LHCN-M2 (cell line): ENCODE measurements at places on chromosomes 5 and 9. TPM values are rescaled to one million over a fixed set of nuclear protein-coding genes. Genes with fewer than 3 reads are reported as not detected.

The RECK gene
- total RNA-seq, result 10.6 and 12.2 TPM in 2 replicates

DNA sequence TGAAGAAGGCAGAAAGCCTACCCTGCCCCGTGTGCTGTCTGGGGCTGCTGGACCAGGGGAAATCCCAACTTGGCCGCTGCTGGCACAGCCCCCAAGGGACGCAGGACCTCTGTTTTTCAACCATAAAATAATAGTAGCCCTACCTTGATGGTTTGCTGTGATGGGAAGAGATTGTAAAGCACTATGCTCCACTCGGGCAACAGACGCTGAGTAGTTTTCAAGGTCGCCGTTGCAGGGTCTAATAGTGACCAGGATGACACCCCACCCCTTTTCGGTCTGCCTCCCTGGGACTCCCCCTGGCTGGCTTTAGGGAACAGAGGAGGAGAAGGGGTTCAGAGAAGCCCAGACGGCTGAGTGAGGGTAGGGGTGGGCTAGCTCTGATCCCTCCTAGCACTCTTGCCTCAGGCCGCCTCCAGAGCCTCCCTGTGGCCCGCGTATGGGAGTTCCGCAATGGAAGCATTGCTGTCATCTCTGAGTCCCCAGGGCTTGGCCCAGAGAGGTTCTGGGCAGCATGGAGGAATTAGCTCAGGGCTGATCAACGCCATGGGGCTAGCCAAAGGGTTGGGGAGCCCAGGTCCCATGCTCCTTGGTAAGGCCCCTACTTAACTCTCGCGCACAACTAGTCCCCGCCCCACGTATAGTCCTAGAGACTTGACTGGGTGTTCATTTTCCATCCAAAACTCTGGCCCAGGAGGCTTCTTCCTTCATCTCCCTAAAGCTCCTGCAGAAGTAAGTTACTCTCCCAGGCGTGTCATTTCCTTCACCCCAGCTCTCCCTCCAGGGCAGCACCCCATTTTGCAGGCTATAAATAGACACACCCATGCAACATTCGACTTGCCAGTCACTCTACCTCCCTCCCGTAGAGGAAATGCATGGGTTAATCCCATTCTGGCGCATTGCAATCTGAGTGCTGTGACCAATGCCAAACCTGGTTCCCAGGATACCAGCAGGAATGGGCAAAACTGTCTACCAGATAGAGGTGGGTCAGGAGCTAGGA is 1.1 kb upstream of the IRF1 start:
- DNase-seq, result no peak

DNA sequence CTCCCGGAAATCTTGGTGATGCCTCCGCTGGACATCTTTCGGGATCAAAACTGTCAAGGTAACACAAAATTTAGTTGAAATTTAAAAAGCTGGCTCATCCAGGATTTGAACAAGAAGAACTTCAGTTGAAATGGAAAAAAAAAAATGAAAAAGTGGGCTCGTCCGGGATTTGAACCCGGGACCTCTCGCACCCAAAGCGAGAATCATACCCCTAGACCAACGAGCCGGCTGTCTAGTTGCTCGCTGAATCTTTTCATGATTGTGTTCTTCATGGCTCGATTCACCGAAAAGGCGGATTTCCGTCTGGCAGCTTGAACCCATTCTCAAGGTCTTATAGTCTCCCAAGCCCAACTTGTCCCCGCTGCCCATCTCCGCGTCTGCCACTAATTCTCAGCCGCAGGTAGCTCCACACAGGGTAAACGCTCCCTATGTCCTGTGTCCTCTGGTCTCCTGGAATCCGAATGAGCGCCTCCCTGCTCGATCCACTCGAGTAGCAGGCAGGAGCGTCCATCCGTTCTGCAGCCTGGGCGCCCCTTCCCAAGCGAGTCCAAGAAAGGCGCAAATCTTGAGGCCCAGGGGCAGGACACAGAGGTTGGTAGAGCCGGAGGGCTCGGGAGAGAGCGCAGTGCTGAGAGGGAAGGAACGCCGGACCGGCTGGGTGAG is 16.2 kb downstream of the TRIM7 start:
- DNase-seq, result peak; percentile 77

- no peak for DNase-seq
Observed at GRCh38 chr5:81405126-81405891, 11.4 kb upstream of the ACOT12 start.

DNA sequence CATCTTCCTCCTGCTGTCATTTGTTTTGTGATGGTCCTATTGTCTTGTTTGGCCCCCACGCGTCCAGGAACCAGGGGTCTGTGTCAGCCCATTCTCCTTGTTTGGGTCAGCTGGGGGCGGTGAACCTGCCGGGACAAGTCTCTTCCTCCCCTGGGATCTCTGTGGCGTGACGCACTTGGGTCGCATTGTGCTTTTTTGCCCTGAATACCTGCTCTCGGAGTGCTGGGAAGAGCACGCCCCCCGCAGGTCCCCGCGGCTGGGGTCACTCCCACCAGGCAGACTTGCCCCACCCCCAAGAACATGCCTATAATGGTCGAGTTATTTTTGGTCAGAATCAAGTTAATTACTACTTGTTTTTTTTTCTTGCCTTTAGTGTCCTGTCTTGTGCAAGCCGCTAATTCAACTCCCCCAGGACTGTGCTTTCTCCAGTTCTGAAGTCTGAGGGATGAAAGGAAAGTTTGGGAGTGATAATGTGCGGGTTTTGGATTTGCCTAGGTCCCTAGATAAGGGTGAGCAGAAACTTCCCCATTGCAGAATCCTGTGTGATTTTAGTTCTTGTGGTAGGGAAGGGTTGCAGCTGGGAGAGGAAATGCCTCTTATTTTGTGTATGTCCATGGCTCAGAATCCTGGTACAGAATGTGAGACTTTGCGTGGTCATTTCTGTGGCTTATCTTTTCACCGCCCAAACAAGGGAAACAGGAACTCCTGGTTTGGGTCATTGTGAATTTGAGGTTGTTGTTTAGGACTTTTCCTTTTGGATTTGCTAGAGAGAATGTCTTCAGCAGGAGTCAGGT is 789 bp downstream of the ACER2 start:
- DNase-seq, result peak; percentile 4
